ENCODE measurements at places on chromosomes 16 and 17.

DNA sequence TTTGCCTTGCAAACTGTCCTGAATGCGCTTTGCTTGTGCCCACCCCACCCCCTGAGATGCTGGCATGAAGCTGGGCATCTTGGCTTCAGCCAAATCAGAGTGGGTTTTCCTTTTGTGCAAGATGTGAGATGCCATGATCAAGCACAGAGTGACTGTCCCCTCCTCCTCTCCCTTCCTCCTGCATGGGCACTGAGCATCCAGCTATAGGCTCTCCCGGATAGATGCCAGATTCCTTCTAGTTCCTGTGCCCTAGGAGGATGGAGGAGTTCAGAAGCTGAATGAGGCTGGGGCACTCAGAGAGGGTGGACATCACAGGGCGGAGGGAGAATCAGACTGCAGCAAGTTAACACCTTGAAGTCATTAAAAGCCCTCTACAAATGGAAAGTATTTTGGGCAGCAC is 384.1 kb upstream of the CCL2 start:
- H3K36me3 ChIP-seq: no peaks in the 10 kb centered on the region
- no peak for DNase-seq
- no peaks in the 10 kb centered on the region for H3K4me1 ChIP-seq
- no peak overlapping the region for H3K4me3 ChIP-seq

DNA sequence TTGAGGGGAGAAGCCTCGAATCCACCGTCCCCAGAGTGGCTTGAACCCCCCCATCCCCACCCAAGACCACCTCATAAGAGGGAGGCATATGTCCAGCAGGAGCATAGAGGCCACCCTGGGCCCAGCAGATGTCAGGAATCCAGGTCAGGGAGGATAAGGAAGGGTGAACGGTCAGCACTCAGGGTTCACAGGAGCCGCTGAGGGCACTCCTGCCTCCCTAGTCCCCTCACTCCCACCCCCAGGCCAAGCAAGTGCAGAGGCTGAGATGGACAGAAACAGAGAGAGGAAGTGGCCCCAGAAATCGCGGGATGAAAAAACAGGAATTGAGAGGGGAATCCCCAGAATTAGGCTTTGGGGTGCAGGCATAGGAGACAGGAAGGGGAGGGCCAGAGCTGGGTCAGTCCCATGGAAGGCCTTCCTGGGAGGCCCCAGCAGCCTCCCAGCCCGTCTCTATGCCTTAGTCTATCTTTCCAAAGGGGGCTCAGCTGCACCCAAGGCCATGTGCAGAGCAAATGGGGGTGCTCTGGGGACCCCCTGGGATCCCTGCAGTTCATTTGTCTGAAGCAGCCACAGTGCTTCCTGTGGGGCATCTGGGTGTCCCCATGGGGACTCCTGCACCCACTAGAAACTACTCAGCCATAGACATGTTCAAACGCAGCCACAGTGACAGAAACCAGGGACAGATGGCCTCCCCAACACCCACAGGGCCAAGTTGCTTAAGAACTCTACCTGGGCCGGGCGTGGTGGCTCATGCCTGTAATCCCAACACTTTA is 1.7 kb downstream of the CMTM3 start:
- peaks cover 7% of the 10 kb centered on the region for H3K27me3 ChIP-seq
- H3K36me3 ChIP-seq: peaks cover 24% of the 10 kb centered on the region
- peaks cover 32% of the 10 kb centered on the region for H3K4me1 ChIP-seq
- no peak overlapping the region for H3K27ac ChIP-seq

GRCh38 chr16:19479302-19479721 is 42.6 kb downstream of the GDE1 start:
- no peaks in the 10 kb centered on the region for H3K4me1 ChIP-seq
- H3K4me3 ChIP-seq: no peak overlapping the region
- H3K36me3 ChIP-seq: peaks cover 85% of the 10 kb centered on the region
- no peak for DNase-seq
- H3K27me3 ChIP-seq: no peaks in the 10 kb centered on the region

GRCh38 chr17:19309701-19310100 is 52.8 kb downstream of the B9D1 start:
- H3K27ac ChIP-seq: no peak overlapping the region
- no peak for DNase-seq
- H3K27me3 ChIP-seq: no peaks in the 10 kb centered on the region
- H3K36me3 ChIP-seq: peaks cover 45% of the 10 kb centered on the region
- H3K4me1 ChIP-seq: peaks cover 6% of the 10 kb centered on the region

- DNase-seq: no peak
- H3K27me3 ChIP-seq: no peaks in the 10 kb centered on the region
- H3K4me1 ChIP-seq: no peaks in the 10 kb centered on the region
- no peak overlapping the region for H3K4me3 ChIP-seq
Measured at GRCh38 chr16:13139661-13140241, 238.4 kb downstream of the SHISA9 start.

- H3K4me3 ChIP-seq: no peak overlapping the region
- no peaks in the 10 kb centered on the region for H3K36me3 ChIP-seq
- H3K27me3 ChIP-seq: no peaks in the 10 kb centered on the region
- DNase-seq: no peak
- H3K27ac ChIP-seq: no peak overlapping the region
Measured at GRCh38 chr16:55369151-55369550, 45.1 kb downstream of the IRX6 start.

- no peaks in the 10 kb centered on the region for H3K4me1 ChIP-seq
- H3K36me3 ChIP-seq: no peaks in the 10 kb centered on the region
- H3K4me3 ChIP-seq: no peak overlapping the region
- H3K27ac ChIP-seq: no peak overlapping the region
Measured at GRCh38 chr17:65797101-65797500, 235.7 kb upstream of the AXIN2 start.

- DNase-seq: no peak
- peak overlapping the region; percentile 85 for H3K27ac ChIP-seq
- H3K27me3 ChIP-seq: no peaks in the 10 kb centered on the region
- no peak overlapping the region for H3K4me3 ChIP-seq
- H3K36me3 ChIP-seq: no peaks in the 10 kb centered on the region
- H3K4me1 ChIP-seq: peaks cover 56% of the 10 kb centered on the region
Measured at GRCh38 chr17:57037411-57037810, 47.6 kb upstream of the AKAP1 start.

DNA sequence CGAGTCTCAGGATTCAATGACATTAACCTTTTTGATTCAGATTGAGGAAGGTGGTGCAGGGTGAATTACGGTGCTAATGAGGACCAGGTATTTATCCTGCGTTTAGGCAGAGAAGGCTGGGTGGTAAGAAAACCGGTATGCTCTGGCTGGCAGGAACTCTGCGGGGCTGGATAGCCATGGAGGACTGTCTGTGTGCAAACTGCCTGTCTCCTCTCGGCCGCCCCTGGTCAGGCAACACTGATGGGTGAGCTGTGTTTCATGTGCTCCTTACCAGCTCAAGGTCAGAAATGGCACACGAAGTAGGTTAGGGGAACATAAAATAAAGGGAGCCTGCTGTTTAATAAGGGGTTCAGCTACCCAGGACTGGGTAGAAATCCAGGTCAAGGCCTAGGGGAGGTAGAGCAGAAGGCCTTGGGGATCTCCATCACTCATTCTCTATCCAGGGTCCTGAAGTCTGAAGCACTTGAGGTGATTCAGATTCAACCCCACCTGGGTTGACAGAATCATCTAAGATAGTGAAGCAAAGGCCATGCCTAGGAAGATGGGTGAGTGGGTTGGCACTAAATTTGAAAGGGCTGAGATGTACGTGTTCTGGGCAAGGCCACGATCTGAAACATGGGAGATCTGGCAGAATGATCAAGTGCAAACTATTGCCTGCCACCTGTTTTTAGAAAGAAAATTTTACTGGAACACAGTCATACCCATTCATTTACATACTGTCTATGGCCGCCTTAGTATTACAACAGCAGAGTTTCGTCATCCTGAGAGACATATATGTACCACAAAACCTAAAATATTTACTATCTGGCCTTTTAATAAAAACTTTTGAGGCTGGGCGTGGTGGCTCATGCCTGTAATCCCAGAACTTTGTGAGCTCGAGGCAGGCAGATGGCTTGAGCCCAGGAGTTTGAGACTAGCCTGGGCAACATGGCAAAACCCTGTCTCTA is 292.5 kb downstream of the XYLT1 start:
- no peaks in the 10 kb centered on the region for H3K27me3 ChIP-seq
- no peak overlapping the region for H3K27ac ChIP-seq
- no peak for DNase-seq
- peaks cover 9% of the 10 kb centered on the region for H3K36me3 ChIP-seq

- H3K4me3 ChIP-seq: no peak overlapping the region
- H3K27ac ChIP-seq: no peak overlapping the region
- peak; percentile 73 for DNase-seq
- peaks cover 4% of the 10 kb centered on the region for H3K36me3 ChIP-seq
- no peaks in the 10 kb centered on the region for H3K27me3 ChIP-seq
Measured at GRCh38 chr17:77475016-77475976, 334.5 kb downstream of the SEC14L1 start.

DNA sequence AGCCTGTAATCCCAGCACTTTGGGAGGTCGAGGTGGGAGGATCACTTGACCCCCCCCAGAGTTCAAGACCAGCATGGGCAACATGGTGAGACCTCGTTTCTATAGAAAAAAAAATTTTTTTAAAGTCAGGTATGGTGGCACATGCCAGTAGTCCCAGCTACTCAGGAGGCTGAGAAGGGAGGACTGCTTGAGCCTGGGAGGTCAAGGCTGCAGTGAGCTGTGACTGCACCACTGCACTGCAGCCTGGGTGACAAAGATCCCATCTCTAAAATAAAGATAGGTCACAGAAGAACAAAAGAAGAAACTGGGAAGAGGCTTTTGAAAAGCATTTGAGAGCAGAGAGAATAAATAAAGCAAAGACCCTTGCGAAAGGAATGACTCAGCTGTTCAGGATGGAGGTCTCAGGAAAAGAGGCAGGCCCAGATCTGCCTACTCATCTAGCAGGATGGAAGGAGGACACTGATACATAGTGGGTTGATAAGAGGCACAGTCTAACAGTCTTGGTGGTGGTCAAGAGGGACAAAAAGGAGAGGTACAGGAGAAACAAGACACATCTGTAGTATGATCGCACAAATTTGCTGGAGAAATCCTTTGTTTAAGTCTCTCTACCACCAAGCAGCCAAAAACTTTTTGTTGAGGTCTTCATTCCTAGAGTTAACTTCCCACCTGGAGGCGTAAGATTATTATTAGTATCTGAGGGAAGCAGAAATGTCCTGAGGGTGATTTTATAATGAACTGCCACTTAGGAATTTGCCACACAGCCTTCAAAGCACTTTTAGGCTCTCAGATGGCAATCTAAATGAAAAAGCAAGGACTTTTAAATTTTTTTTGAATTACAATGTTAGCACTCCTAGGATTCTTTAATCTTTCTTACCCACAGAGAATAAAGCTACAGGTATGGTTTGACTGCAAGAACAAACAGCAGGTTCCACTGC is 17.6 kb downstream of the ZSWIM7 start:
- no peak for DNase-seq
- H3K36me3 ChIP-seq: peaks cover 90% of the 10 kb centered on the region
- H3K4me1 ChIP-seq: no peaks in the 10 kb centered on the region
- H3K27me3 ChIP-seq: no peaks in the 10 kb centered on the region

DNA sequence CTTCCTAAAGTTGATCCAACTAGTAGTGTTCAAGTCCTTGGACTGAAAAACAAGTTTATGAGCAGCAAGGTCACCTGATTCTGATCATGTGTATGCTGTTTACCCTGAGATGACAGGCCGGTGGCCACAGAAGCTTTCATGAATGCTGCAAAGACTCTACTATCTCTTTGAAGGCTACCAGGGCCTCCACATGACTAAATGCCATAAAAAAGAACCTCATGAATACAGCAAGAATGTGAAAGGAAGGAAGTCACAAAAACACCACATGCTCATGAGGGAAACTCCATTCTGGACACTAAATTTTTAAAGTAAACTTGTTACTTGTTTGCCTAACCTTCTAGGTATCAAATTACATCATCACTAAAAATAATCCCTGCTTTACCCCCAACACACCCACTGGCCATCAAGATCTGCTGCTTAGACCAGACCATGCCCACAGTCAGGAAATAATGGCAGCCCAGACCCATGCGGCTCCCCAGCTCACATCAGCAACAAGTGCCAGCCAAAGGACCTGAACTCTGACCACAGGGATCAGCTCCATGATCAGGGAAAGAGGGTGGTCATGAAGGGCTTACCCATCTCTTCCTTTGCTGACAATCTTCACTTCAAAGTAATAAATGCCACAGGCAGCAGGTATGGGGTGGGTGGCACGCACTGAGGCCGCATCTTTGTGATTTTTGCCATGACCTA is 1.4 kb downstream of the RANBP10 start:
- no peaks in the 10 kb centered on the region for H3K27me3 ChIP-seq
- peaks cover 39% of the 10 kb centered on the region for H3K36me3 ChIP-seq
- peaks cover 18% of the 10 kb centered on the region for H3K4me1 ChIP-seq

GRCh38 chr17:35713069-35713728 is 18.2 kb upstream of the RASL10B start:
- no peaks in the 10 kb centered on the region for H3K27me3 ChIP-seq
- H3K4me3 ChIP-seq: no peak overlapping the region
- H3K36me3 ChIP-seq: peaks cover 93% of the 10 kb centered on the region
- H3K27ac ChIP-seq: peak overlapping the region; percentile 19

GRCh38 chr17:42555122-42555622 is 2.4 kb downstream of the HSD17B1 start:
- H3K4me1 ChIP-seq: peaks cover 29% of the 10 kb centered on the region
- H3K36me3 ChIP-seq: peaks cover 4% of the 10 kb centered on the region
- H3K27me3 ChIP-seq: no peaks in the 10 kb centered on the region

GRCh38 chr16:80615735-80616134 is 74.9 kb downstream of the DYNLRB2 start:
- peaks cover 21% of the 10 kb centered on the region for H3K36me3 ChIP-seq
- DNase-seq: no peak
- H3K4me3 ChIP-seq: no peak overlapping the region
- no peaks in the 10 kb centered on the region for H3K27me3 ChIP-seq
- H3K27ac ChIP-seq: no peak overlapping the region
- H3K4me1 ChIP-seq: peaks cover 8% of the 10 kb centered on the region

GRCh38 chr16:5451641-5452040 is 354.0 kb upstream of the EEF2KMT start:
- H3K4me3 ChIP-seq: no peak overlapping the region
- DNase-seq: no peak
- H3K27me3 ChIP-seq: no peaks in the 10 kb centered on the region
- H3K4me1 ChIP-seq: no peaks in the 10 kb centered on the region
- H3K27ac ChIP-seq: no peak overlapping the region
- no peaks in the 10 kb centered on the region for H3K36me3 ChIP-seq

Data from stomach (tissue), 19 donors.